Stimulated activated CD4-positive, alpha-beta T cell treated with anti-CD3 and anti-CD28 coated beads, TNF-alpha, amount 100 ng/mL, for 1 hour (primary cell): ENCODE measurements at places on chromosomes 2 and 18.

GRCh38 chr2:19337742-19338141, 20.7 kb downstream of the OSR1 start:
- DNase-seq = no peak

DNA sequence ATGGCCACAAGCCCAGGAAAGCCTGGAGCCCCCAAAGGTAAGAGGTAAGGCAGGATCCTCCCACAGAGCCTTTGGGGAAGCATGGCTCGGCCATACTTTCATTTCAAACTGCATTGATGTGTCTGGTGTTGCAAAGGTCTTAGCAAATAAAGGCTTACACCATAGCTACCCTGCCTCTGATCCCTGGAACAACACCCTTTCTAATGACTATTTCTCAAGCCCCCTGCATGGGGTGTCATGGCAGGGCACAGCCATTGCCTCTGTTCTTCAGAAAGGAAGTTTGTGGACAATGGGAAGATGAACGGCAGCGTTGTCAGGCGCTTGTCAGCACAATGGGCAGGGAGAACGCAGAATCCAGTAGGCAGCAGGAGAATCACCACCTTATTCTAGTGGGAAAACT, 435.0 kb upstream of the SMIM21 start:
- DNase-seq = no peak

DNA sequence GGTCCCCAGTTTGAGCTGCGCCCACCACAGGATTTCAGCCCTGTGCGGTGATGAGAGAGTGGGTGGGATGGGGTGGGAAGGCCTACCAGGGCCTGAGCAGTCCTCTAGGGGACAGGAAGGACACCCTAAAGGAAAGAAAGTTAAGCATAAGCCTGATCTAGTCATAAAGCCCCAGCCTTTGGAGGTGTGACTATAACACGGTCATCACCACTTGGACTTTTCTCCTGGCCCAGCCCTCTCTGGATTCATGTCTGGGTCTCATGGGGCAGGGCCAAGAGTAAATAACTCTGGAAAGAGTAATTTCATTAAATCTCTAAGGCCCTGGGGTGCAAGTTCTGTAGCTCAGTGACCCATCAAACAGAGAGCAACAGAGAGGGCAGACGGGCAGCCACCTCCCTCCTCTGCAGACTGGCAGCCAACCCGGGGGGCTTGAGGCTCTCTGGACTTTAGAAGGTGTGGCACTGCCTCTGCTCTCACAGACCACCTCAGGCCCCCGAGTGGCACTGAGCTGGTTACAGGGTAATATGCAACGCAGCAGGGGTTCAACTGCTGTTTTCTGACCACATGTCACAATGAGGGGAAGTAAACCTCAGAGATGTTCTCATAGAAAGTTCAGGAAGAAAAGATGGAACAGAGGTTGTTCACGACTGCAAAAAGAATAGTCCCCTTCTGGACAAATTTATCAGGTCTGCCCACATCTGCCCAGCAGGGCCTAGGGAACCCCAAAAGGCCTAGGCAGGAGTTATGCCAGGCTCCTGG, 41.5 kb downstream of the TGFA start:
- DNase-seq = no peak

- no peak for DNase-seq
Observed at GRCh38 chr2:3404349-3404894, 24.9 kb downstream of the TRAPPC12 start.
